Karpas-422 (cell line): ENCODE measurements at places on chromosomes 4 and X.

GRCh38 chrX:68536429-68536828 is 37.6 kb downstream of the YIPF6 start:
- no peak for DNase-seq

- no peak for DNase-seq
Measured at GRCh38 chrX:130186651-130187050, 14.9 kb downstream of the RAB33A start.

DNA sequence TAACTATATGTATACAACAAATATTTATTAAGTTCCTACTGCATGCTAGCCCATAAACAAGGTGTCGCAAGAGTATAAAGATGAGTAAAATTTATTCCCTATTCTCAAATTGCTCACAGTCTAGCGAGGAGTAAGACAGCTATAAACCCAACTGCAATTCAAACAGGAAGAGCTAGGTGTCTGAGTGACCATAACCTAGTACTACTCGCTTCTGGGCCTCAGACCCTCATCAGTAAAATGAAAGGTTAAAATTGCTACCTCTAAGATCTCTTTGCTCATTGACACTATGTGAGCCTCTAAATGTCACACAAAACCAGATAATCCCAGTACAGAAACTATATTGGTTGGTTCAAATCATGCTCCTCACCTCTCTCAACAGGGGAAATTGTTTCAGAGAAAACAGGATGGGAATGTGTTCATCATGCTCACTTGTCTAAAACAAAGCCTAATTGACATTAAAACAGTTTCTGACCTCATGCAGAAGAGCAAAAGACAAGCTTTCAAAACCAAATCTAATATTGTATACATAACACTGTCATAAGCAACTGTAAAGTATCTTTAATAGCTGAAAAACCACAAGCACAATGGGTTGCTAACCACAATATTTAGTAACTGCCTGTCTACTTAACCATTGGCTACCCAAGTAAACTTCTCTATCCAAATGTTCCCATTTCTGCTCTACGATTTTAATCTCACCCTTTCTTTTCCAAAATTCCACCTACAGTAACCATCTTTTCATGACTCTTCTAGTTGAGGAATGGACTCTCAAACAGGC is 264.6 kb upstream of the FMR1 start:
- no peak for DNase-seq

DNA sequence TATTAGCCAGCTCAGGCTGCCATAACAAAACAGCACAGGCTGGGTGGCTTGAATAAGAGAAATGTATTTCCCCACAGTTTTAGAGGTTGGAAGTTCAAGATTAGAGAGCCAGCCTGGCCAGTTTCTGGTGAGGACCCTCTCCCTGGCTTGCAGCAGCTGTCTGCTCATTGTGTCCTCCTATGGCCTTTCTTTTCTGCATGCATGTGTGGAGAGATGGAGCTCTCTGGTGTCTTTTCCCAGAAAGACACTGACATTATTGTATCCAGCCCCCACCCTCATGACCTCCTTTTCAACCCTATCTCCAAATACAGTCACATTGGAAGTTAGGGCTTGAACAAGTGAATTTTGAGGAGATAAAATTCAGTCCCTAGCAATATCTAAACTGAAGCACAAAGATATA is 263.8 kb upstream of the PABPC4L start:
- DNase-seq = no peak

- no peak for DNase-seq
Measured at GRCh38 chr4:47862297-47862696, 24.4 kb upstream of the CORIN start.
